ENCODE measurements at places on chromosomes 7 and 10.

DNA sequence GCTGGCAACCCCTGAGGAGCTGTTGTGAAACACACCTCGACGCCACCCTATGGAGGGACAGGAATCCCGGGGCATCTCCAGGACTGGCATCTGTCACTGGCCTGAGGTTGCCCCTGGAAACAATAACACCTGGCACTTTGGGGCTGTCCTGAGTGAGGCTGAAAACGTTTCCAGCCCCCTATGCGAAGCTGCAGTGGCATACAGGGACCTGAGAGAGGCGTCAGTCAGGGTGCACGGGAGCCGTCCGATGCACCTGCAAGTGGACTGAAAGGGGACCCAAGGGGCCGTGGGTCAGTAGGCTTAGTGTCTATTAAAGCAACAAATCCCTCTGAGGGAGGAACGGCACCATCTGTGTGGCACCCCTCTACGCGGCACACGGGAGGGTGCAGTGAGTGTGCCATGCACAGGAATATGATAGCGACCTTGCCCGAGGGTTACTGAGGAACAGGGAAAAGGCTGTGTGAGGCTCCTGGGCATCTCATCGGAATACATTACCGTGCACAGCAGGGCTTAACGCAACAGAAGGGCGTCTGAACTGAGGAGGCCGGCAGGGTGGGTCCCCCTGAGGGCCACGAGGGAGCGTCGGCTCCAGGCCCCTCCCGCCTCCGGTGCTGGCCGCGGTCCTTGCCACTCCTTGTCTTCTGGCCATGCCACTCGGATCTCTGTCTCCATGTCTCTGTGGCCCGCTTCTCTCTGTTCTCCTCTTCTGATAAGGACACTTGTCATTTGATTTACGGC, 50.4 kb downstream of the FOXL3 start:
- DNase-seq, result no peak

GRCh38 chr7:155965010-155965409, 152.7 kb upstream of the SHH start:
- DNase-seq, result peak; percentile 52

DNA sequence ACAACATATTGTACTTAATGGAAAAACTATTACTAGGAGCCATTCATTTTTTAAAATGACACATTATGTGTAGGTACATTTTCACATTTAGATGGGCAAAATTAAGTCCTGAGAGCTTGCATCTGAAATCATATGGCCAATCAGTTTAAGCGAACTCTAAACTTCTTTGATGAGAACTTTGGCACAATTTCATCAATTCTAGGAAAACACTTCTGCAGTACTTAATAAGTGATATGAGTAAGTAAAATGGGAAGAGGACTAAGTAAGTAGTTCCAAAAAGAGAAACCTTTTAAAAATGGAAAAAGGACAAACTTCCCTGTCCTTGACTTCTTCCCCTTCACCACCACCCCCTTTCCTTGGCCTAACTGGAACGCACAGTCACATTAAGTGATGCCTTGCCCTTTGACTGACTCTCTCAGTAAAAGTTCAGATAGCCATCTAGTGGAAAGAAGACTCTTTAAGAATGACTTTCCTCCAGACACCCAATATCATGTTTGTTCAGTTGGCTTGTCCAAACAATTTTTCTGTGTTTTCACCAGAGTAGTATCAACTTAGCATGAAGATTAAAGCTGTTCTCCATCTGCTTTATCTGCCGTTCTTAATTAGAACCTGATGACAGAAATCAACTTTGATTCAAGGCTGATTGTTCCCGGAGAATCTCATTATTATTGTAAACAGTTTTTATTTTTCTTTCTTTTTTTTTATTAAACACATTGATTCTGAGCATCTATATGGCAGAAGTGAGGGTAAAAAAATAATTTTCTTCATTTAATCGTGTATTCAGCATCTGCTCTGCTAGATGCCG, 45.1 kb downstream of the CNNM2 start:
- DNase-seq, result no peak

DNA sequence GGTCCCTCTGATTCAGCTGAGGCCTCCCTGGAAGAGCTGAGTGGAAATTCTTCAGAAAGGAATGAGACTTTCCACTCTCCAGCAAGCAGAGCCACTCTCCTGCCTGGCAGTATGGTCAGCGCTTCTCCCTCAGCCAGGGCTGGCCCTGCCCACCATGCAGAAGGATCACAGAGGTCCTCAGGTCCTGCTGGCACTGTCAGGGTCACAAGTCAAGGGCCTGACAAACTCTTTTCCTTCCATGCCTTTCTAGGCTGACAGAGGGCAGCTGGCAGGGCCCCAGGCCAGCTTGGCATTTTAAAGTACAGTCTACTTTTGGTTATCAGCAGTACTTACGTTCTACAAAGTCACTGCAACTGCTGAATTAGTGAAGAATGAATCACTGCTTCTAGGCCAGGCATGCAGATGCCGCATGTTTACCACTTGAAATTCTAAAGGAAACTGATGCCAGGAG, 119.3 kb upstream of the FRMD4A start:
- DNase-seq, result no peak

DNA sequence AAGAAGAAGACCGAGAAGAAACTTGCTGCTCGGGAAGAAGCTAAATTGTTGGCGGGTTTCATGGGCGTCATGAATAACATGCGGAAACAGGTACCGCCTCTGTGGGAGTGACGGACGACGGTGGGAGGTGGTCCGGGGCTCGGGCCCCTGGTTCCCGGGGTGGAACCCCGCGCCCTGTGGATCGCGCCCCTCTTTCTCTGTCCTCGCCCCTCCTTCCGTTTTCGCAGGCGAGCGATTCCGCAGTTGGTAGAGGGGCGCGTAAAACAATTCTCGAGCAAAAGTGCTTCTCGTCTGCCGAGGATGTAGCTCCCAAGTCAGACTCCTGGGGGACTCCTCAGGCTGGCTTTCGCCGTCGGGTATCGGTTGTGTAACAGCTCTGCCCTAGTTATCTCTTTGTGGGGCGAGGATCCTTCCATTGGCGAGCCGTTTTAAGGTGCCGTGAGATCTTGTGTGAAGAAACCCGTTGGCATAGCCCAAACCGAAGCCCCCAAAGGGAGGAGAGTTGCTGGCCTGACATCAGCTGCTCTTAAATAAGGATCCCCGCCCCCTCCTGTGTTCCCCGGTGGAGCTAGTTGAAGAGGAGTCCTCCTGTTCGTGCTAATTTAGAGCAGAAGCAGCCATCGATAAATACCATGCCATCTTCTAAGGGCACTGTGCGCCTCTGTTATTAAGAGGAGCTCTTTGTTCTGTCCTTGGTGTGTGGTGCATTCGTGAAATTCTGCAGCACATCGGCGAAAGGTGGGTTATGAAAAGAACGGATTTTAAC, 655 bp downstream of the KLHL7 start:
- peak; percentile 74 for DNase-seq

DNA sequence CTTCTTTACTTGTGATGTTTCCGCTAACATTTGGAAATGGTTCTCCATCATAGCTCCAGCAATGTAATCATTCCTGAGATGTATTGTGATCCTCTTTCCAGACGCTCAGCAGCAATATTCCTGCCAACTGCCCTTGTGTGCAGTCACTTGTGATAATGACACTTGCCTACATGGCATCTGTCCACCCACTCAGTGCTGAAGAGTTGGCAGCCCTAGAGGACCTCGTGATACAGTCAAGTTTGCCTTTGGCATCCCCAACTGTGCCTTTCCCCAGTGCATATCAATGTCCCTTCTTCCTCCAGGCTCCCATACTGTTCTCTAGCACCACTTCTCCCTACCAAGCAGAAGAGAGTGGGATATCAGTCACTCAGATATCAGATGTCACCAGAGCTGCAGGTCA, 64.9 kb downstream of the MYOF start:
- no peak for DNase-seq

GRCh38 chr10:4383651-4384098, 442.3 kb upstream of the AKR1E2 start:
- DNase-seq, result no peak

- DNase-seq, result peak; percentile 62
Observed at GRCh38 chr10:128322950-128323349, 196.7 kb upstream of the MKI67 start.

DNA sequence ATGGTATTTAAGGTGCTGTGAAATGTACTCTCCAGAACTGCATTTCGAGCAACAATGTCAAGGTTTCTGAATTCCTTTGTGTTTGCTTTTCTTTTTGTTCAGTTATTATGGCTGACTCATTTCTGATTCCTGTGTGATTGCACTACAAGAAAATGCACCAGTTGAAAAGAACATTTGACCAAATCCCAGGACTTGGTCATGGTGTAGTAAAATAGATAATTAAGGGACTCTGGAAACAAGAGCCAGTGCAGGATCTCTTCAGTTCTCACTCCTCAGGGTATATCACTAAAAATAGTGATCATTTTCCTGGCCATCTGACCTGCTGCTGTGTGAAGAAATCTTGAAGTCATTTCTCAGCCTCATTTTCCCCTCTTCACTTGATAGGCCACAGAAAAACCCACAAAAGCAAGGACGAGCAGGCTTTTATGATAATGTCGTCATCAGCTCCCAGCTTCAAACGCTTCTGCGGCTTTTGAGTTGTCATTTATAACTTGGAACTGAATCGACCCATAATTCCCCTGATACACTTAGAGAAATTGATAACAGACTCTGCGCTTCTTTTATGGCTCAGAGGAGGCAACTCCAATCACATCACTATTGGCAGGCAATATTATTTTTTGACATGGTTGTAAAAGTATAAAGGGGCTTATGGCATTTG, 274.7 kb downstream of the HDAC9 start:
- DNase-seq, result no peak

DNA sequence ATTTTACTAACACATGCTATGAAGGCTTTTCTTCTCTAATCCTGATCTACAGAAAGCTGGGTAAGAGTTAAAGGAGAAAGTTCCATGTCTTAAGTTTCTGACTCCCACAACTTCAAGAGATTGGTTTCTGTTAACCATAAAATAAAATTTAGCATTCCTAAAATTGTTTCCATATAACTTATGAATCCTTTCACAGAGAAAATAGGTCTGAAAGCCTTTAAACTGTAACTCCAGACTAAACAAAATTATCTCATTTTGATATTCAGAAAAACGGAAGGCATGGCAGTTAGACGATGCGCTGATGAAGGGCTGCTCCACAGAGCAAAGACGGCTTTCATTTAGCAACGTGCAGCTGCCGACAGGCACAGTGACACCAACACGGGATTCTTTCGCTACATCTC, 133.3 kb downstream of the SLC25A13 start:
- DNase-seq, result no peak

DNA sequence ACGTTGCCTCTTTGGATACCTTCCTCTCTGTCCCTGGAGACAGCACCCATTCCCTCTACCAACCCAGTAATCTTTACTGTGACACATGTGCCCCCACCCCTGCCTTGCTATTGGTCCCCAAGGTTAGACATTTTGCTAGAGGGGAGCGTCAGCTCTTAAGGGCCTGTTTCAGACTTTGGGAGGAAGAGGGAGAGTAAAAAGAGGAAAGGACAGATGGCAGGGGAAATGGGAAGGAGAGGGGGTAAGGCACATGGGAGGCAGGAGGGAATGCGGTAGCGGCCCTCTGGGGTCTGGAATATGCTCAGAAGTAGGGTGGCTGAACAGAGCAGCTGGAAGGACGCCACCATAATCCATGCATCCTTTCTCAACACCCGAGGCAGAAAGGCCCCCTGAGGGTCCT, 12.2 kb downstream of the BLNK start:
- DNase-seq, result no peak

DNA sequence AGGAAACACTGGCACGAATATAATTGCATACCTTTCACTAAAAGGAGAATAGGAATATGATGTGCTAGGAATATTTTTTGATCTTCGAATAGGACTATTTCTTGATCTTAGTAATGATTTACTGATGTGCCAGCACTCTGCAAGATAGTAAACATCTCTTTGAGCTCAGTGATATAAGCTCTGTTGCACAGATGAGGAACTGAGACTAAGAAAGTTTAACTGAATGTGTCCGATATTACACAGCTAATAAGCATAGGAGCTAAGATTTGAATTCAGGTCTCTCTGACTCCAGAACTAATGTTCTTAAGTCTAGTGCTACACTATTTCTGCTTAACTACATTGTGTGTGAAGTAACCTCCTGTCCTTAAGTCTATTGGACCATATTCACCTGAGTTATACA, 98.4 kb upstream of the PTPRZ1 start:
- DNase-seq, result no peak

- no peak for DNase-seq
Observed at GRCh38 chr10:121578965-121579364, 19.3 kb downstream of the FGFR2 start.

DNA sequence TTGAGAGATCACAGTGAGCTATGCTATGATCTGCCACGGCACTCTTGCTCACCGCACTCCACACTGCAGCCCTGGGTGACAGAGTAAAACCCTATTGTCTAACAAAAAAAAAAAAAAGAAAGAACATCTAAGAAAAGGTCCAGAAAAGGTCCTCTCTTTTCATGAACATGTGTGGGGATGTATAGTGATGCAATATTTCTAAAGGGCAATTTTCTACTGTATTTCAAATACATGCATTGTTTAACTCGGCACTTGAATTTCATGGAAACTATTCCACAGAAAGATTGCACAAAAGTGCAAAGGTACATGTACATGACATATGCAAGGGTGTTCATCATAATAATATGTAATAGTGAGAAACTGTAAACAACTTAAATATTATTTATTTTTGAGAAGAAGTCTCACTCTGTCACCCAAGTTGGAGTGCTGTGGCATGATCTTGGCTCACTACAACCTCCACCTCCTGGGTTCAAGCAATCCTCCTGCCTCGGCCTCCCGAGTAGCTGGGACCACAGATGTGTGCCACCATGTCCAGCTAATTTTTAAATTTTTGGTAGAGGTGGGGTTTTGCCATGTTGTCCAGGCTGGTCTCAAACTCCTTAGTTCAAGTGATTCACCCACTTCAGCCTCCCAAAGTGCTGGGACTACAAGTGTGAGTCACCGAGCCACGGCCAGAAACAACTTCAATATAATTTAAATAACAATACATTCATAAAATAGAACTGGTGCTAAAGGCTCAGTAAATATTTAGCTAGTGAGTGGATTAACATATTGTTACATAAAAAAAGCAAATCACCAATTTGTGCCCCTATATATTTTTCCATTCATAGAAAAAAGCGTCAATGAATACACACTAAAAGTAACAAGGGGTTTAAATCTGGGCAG, 1.3 kb upstream of the PPRC1 start:
- no peak for DNase-seq

DNA sequence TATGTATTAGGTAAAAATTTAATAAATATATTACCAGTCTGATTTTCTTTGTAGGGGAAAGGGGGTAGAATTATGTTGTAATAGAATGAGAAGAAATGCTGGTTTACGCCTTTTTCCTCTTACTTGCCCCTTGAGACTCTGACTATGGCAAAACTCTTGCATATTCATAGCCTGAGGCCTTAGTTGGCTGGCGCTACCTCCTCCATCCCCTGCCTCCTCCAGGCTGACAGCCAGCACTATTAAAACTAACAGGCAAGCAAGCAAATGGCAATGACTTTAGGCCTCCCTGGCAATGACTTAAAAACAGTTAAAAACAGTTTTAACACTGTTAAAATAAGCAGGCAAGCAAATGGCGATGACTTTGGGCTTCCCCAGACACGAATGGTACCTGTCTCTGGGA, 14.4 kb downstream of the PKD2L1 start:
- DNase-seq, result no peak
